ENCODE measurements at places on chromosomes 5 and 9.

- DNase-seq: no peak
Measured at GRCh38 chr9:69667306-69667705, 4.9 kb downstream of the APBA1 start.

GRCh38 chr5:91095786-91096385 lies 287.2 kb downstream of the ARRDC3 start:
- no peak for DNase-seq

DNA sequence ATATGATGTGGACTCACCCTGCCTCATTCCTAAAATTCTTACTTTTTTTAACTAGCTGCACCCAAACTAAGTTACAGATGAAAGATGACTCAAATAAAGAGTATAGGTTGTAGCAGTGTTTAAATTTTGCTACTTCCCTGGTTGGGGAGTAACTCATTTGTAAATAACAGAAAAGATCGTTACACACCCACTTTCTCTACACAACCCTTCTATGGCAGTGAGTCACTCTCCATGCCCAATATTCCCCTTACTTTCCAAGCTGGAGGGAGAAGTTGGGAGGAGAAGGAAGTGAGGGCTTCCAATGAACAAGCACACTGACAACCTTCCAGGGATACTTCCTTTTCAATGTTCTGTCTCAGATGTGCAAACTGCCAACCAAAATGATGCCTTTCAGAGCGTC lies 1.9 kb downstream of the RASEF start:
- no peak for DNase-seq

DNA sequence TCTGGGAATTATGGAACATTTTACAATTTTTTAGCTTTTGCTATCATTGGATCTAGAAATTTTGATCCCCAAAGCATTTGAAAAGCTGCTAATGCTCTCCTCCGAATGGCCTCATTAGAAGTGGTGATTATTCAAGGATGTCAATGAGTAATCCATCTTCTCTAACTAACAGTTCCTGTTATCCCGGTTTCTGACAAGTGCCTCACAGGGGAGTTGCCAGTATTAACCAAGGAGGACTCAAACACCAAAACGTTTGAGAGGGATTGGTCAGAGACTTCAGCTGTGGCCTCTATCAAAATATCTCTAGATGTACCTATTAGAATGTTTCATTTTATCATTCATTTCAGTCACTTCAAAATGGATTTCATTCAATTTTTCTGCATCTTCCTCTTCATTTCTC lies 208.3 kb upstream of the ITGA1 start:
- no peak for DNase-seq

All from activated CD8-positive, alpha-beta memory T cell treated with anti-CD3 and anti-CD28 coated beads for 1 hour (primary cell).